ENCODE measurements at places on chromosomes 2 and 18.

DNA sequence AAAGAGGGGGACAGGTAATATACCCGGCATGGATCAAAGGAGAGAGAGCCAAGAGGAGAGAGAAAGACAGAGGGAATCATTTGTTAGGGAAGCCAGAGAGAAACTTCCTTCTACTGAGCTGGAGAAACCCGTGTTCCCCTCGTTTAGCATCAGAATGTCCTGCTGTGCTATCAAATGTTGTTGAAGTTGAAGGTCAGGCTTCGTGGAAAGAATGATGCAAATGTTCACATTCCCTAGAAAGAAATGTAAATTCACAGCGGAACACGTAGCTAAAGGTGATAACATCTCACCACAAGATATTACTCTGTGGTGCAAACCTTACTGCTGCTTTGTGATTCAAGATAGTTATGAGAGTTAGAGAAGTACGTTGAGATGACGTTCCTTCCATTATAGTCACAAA lies 258.1 kb downstream of the LNPK start:
- ATAC-seq, result no peak

DNA sequence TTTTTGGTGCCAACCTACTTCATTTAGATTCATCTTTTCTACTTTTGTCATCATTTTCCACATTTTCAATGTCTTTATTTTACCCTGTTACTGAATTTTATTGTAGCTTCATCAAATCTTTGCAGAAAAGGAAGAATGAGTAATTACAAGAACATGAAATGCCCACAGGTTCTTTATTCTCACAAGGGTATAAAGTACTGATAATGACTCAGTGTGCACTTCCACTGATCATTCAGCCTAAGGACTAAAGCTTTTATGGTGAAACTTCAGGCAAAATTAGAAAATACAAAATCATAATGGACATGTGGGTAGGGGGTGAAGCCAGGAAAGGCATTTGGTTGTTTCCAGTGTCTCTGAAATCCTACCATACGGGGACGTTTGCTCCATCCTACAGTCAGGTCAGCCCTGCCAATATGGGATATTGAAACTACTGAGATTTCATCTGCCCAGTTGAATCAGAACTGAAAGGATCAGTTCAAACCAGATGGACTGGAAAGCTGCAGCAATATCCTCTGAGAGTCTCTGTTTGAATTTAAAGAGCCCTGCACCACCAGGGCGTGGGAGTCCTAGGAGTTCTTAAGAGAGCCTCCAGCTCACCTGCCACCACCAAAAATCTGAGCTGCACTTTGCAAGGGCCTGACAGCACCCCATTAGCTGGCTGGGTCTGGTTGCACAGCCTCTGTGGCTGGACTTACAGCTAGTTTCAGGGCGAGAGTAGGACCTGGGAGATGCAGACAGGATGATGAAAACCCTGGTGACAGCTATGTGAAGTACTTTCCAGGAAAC lies 390.4 kb downstream of the CMPK2 start:
- ATAC-seq, result no peak

DNA sequence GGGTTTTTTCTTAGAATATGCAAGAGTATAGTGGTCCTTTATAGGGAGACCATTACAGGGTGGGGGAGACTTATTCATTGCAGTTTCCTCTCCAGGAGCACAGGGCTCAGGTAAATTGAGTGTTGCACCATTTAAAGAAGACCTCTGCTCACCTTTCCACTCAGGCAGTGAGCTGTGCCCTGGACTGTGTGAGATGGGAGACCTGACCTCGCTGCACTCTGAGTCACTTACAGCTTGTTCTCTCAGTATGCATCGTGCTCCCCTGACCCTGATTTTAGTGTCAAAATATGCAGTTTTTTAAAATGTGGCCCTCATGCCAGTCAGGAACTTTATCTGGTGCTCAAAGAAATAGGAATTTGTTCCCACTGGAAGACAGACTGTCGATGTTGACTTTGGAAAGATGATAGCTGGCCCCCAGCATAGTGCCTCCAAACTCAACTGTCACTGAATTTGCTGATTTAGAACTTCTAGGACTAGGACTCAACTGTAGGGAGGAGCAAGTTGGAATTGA lies 146.7 kb upstream of the EPAS1 start:
- ATAC-seq, result no peak

DNA sequence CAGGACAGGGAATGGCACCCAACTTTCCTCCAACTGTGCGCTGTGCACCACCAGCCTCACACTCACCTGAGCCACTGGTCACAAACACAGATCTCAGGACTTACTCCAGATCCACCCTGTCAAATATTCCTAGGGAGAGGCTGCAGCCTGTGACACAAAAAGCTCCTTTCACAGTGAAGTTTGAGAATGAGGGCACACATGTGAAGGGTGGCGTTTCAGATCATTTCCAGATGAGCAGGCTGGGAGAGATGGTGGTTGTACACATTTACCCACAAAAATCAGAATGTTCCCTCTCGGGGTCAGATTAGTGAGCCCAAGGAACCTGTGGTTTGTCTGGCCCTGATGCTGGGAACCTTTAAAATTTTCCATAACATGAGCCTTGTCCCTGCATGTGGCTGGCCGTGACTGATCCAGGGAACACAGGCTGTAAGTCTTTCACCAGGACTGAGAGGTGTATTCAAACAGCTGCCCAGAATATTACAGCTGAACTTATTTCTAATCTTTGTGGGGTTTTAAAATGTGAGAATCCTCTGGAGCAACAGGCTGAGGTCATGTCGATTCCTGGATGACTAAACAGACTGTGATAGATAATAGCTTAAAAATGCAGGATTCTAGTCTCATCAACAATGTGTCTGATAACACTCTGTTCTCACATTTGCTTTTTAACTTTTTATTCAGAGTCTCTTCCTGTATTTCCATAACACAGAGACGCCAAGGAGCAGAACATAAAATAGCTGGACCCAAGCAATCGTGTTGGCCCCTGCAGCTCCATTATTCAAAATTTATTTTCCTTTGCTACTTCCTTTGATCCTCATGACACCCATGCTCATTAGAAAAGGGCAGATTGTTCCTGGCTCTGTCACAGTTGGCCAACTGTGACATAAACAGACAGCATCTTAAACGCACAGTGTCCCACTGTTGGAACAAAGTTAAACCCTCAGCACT lies 35.5 kb downstream of the IL1R2 start:
- ATAC-seq, result peak; percentile 89

- no peak for ATAC-seq
Measured at GRCh38 chr2:162732946-162733698, 105.4 kb downstream of the KCNH7 start.

DNA sequence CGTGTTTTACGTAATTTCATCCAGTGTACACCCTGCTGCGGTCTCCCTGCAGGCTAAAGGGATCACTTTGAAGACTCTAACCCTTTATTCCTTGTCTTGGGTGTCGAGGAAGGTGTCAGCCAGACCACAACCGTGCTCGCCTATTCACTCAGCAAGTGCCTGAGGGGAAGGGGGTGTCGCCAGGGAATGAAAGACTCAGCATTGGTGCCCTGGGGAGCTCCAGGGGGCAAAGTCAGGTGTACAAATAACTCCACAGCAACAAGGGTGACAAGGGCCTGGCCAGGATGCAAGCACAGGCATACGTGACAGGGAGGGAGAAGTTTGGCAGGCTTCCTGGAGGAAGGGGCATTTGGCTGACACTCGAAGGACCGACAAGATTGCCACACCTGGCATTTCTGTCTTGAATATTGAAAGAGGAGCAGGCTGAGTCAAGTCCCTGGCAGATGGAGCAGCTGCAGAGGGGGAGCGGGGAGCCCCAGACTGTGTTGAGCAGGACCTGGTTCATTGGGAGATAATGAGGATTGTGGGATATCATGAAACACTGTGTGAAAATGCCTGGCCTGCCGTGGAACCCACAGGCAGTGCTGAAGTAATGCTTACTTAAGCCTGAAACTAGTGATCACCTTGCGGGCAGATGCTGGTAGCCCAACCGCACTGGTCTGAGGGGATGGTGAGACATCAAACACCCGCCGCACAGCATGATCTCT lies 93.9 kb downstream of the RHOB start:
- no peak for ATAC-seq

DNA sequence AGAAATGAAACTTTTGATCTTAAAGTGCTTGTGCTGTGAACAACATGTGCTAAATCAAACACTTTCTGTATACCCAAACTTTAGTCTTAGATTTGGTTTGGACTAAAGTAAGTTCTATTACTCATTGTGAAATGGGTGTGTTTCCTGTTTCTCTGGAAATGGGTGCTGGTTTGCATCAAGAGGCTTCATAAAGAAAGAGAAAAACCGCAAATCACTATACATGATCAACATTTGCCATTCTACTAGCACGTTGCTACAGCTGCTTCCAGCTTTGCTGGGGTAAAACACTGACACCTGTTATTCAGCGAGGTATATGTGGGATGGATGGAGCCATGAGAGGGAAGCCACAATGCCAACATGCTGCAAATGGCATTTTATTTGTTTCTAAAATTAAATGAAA lies 547.0 kb upstream of the ACVR2A start:
- no peak for ATAC-seq

GRCh38 chr2:184312970-184313369 lies 285.4 kb upstream of the ZNF804A start:
- no peak for ATAC-seq

DNA sequence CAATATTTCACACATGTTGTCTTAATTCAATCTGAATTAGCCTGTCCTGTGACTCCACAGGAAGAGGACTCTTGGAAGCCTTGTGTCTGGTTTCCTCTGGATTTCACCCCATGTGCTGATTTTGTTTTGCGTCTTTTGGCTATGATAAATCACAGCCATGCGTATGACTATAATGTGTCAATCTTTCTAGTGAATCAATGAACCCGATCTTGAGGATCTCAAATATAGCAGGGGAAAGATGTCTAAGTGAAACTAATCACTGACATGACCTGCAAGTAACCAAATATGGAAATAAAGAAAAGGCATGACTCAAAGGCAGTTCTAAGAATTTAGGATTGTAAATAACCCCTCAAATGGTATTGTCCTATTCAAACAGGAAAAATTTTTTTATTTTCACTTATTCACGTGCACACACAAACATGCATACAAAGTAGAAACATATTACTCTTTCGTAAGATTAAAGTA lies 8.2 kb downstream of the WDFY1 start:
- ATAC-seq, result no peak

DNA sequence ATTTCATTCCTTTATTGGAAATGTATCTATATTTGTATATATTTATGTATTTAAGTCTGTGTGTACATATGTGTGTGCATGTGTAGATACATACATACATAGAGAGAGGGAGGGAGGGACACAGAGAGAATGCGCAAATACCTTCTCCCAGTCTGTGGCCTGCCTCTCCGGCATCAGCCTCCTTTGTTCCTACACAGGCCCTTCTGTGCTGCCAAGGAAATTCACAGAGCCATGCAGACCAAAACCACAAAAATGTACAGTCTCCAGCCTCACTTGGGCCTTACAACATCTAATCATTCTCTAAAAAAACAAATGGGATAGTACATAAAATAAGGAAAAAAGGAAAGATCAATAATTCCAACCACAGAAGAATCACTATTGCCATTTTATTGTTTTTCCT lies 8.8 kb upstream of the CRACDL start:
- no peak for ATAC-seq

DNA sequence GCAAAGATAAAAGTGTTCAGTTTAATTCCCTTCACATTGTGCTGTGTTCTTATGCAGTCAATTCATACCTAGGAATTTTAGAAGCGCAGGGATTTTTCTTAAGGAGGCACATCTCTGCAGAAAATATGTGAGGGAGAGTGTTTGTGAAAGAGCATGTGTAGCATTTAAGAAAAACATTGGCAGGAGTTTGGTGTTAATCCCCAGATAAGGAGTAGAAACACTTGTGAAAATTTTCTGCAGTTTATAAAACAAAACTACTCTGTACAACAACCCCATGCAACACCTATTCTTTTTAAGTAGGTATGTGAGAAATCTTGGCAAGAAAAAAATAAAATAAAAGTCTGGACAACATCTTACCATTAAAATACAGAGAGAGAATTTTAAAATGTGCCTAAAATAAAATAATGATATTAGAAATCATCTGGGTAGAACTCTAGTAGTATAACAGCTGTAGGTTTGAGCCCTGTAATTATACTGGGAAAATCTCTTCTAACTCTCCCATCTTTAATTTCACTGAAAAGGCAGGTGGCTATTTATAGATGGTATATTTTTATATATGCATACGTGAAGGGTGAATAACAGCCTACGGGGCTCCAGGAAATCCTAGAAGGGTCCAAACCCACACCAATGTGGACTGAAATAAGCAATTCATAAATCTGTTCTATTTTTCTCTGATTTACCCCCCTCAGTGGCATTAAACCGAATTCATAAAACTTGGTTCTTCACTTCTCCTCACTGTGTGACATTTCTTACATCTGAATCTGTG lies 6.6 kb downstream of the FZD7 start:
- ATAC-seq, result no peak

DNA sequence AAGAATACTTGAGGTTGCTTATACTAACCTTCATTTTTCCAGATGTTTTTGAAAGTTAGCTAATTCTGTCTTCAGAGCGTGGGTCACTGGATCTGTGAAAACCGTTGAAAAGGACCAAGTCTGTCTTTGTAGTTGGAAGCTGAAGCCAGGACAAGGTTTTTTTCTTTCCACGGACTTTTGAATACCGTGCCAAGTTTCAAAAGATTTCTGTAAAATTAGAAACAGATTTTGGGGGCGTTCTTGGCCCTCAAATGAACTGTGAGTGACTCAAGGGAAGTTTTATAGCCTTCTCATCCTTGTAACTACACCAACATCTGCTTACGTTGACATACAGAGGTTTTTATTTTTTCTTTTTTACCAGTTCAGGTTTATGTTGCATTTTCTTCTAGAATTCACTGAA lies at the start of gene FAP:
FAP (minus strand) TSS at position 152 of the 400 bp plus-strand sequence; CDS start at position 34, 118 bp downstream.
- ATAC-seq, result no peak

DNA sequence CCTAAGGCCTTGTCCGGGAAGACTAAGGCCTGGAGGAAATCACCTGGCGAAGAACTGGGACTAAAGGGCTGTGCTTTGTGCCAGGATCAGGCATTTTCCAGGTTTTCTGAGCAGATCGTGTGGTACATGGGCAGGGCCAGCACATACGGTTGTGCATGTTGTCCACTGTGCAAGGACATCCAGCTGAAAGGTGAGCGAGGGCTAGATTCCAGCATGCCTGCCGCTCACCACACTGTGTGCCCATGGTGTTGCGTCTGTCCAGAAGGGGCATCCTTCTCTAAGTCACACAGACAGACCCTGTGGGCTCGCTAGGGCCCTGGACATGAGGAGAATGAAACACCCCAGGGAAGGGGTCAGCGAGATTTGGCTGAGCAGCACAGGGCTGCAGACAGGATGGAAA lies 80.3 kb upstream of the TAF1B start:
- no peak for ATAC-seq

DNA sequence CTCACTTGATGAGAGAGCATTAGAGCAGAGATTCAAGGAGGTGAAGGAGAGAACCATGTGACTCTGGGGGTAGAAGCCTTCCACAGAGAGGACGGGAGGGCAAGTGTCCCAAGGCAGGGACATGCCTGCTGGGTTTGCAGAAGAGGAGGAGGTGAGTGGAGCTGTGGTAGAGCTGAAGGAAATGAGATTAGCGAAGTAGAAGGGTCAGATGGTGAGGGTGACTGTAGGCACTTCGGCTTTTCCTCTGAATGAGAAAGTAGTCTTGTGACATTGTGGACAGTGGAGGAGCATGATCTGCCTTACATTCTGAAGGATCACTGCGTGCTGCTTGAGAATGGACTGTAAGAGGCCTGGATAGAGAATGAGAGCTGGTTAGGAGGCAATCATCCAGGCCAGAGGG lies 126.0 kb downstream of the NXPH2 start:
- no peak for ATAC-seq

- ATAC-seq, result no peak
Measured at GRCh38 chr18:51162617-51163016, 34.9 kb downstream of the MEX3C start.

GRCh38 chr2:1377473-1377872 lies 35.8 kb upstream of the TPO start:
- no peak for ATAC-seq

Data from gastroesophageal sphincter (tissue), 4 donors.